ENCODE measurements at places on chromosomes 3 and 15.
A peak's percentile ranks its signal among the peaks of the same experiment; 100 is the strongest.

GRCh38 chr3:10224794-10225665, 23.2 kb upstream of the TATDN2 start:
- peak; percentile 71 for DNase-seq

DNA sequence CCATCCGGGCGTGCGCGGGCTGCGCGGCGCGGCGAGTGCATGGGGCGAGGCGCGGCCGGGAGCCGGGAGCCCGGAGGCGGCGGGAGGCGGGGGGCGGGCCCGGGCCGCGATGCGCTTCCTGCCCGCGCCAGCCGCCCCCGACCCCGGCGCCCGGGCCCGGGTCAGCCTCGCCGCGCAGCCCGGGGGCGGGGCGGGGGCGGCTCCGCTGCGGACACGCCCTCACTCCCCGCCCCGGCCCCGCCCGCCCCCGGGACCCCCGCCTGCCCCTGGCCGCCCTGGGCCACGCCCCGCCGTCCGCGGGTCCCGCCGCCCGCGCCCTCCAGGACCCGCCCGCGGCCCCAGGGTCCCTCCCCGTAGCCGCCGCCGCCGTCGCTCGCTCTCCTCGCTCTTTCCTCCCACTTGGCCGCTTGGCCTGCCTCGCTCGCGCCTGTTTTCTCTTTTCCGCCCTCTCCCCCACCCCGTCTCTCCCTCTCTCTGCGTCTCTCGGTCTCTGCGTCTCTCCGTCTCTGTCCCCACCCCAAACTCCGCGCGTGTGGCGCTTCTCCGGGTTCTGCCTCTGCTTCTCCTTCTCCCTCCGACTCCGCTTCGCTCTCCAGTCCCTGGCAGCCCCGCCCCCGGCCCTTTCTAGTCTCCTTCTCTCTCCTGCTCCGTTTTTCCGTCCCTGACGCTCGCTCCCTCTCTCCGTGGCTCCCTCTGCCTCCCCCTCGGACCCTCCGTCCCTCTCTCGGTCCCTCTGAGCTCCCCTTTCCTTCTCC, at the start of gene PLXND1:
Gene PLXND1, minus strand, starts transcription at position 41 of the 755 bp plus-strand sequence. Its CDS starts 37 bp downstream, at position 4.
- peak; percentile 21 for DNase-seq

- DNase-seq: no peak
Observed at GRCh38 chr3:181952221-181952620, 240.5 kb downstream of the SOX2 start.

DNA sequence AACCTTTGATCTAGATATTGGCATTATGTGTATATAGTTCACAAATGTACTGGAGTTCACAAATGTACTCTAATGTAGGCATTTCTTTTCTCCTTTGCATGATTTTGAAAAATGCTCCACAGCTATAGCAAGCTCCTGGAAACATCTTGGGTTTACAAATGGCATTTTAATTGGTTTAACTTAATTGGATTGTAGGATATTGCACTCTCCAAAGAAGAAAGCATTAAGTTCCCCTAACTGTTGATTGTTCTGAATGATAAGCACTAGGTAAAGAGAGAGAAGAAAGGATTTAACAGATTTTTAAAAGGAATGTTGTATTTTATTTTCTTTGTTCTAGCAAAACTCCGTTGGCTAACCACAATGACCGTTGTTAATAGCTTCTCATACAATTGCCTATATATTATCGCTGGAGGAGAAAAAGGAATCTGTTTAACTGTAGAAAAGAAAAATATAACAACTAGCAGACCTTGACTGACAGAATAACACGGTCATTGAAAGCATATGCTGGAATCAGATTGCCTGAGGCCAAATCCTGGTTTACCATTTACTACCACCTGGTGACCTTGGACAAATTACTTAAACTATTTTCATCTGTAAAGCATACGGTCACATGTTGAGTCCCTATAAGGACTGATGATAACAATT, 170.8 kb downstream of the PEX5L start:
- no peak for DNase-seq

- no peak for DNase-seq
Observed at GRCh38 chr3:27324686-27325085, 44.5 kb downstream of the NEK10 start.

DNA sequence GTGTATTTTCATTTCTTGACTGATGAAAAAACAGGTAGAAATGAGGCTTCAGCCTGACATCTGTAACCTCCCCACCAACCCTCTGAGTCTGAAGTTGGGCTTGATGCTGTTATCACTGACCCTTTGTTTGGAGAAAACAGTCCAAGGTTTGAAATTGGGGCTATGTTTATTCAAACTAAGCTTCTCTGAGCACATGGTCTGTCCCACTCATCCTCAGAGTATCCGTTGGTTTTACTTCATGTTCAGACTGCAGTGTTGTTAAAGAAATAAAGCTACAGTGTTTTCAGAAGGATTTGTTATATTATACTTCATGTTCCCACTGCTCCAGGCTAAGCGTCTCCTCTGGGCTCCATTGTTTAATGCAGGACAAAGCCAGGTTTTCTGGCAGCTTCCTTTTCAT, 6.0 kb downstream of the MAPKBP1 start:
- DNase-seq: no peak

DNA sequence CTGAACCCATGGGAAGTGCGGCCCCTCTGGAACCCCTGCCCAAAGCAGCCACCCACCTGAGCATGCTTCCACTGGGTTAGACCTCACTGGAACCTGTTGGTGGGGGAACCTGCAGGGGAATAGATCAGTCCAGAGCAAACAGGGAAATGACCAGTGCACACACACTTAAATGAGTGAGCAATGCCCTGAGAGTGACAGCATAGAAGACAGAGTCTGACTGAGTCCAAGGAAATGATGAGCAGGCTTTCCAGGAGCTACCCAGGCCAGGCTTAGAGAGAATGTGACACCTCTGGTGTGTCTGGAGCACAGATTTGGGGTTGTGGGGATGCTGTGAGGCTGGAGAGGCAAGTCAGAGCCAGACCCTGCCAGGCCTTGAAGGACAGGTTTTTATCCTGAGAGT, 28.5 kb downstream of the PLA1A start:
- no peak for DNase-seq

GRCh38 chr3:196166741-196167140, 44.5 kb downstream of the ZDHHC19 start:
- DNase-seq: peak; percentile 17

- DNase-seq: no peak
Observed at GRCh38 chr3:38084334-38085310, 45.6 kb downstream of the DLEC1 start.

DNA sequence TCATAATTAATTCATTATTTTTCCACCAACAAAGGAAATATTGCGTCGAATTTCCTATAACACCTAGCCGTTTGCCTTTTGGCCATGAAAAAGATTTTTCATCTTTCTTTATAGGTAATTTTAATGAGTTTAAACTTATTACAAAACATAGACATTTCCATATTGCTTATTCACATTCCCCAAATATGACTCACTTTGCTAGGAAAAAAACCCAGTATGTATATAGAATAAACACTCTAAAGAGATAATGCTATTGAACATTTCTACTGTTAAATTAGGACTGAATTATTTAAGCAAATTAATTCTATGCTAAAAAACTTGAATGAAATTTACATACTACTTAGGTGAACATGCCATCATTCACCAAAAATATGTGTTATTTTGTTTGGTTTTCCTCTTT, 16.2 kb downstream of the ZPLD1 start:
- DNase-seq: no peak

DNA sequence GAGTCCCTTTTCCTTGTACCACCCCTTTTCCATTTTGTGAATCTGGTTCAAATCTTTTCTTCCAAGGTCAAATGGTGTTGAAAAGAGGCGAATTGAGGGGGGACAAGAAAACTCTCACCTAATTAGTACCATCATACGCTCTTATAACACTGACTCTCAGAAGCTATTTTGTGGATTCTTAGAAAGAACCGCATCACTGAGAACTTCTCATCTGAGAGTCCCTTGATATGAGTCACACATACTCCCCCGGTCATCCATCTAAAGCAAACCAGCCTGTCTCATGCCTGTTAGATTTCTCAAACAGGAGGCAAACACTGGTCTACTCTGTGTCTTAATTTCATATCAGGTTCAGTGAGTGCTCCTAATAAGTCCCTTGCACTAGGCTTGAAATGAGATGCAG, 76.5 kb upstream of the SPRED1 start:
- DNase-seq: no peak
